ENCODE measurements at places on chromosomes 3 and 15.

DNA sequence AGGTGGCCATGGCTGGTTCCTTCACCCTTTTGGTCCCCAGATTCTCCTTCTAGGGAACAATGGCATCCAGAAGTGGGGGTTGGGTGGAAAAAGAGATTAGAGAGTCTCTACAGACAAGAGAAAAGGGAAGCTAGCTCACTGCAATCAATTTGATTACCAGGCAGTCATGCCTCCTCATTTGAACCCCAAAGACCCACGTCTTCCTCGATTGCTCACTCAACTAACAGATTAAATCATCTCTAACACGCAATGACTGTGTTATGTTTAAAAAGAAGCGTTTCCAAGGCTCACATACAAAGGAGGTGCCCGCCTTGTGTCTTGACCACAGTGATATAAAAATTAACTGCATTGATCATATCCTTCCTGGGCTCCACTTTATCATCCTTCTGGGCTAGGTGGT lies 57.6 kb downstream of the BHLHE40 start:
- DNase-seq: no peak

DNA sequence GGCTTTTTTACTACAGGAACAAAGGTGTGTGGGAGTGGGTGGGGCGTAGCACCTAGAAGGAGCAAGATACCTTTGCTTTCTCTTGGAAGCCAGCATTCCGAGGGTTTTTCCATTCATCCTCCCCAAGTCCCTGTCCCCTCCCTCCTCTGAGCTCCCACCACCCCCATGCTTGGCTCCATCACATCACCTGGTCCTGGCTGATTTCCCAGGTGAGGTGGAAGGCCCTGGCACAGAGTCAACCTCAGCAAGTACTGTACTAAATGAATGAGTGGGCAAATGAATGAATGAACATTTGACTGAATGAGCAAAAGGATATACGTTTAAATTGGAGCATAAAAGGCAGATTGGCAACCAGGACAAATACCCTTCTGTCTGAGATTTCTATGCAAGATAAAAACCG lies 45.4 kb downstream of the DZIP1L start:
- no peak for DNase-seq

GRCh38 chr3:145294572-145294971 lies 866.4 kb downstream of the PLOD2 start:
- no peak for DNase-seq

- no peak for DNase-seq
Measured at GRCh38 chr15:70137967-70138366, 40.2 kb upstream of the TLE3 start.

GRCh38 chr3:132196113-132196512 lies 121.1 kb upstream of the ACP3 start:
- no peak for DNase-seq

DNA sequence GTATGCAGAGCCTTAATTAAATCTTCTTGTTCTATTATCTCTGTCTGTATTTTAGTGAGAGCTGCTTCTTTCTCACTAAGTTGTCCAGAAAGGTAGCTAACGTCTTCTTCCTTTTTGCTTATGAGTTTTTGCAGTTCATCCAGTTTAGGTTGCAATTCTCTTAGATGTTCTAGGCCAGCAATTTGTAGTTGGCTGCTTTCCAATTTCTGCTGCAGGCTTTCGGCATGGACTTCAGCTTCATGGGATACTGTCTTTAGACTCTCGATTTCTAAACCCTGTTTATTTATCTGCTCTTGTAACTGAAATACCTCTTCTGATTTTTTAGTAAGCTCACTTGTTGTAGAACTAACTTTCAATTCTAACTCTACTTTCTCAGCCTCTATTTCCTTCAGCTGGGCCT lies 35.5 kb upstream of the HCLS1 start:
- DNase-seq: no peak

- DNase-seq: no peak
Measured at GRCh38 chr3:106710596-106710995, 666.6 kb upstream of the CCDC54 start.

- no peak for DNase-seq
Measured at GRCh38 chr15:50750227-50750705, 15.2 kb downstream of the SPPL2A start.

GRCh38 chr15:37291920-37292319 lies 191.6 kb upstream of the MEIS2 start:
- no peak for DNase-seq

Measured in GM10248 (cell line).